ENCODE measurements at places on chromosomes 5 and 9.
A peak's percentile ranks its signal among the peaks of the same experiment; 100 is the strongest.

DNA sequence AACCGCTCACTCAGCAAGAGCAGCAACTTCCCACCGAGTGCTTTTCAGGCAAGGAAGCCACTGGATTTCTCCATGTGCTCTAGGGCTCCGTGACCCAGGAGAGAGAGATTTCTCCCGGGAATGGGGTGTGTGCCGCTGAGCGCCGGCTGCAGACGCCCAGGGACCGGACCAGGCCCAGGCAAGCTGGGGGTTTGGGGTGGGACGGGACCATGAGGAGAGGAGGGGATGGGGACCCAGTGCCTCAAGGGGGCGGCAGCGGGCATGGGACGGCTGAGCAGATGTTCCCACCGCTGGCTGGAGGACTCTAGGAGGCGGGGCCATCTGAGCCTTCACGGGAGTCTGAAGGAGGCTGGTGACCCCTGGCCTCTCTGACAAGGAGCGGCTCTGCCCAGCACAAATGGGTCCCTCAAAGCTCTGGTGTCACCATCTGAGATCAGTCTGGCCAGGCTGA lies 8.5 kb downstream of the LCN9 start:
- DNase-seq, result no peak

- DNase-seq, result no peak
Observed at GRCh38 chr9:133320421-133320881, 15.5 kb downstream of the SURF6 start.

GRCh38 chr9:37966412-37967013 lies 62.6 kb upstream of the SLC25A51 start:
- no peak for DNase-seq

DNA sequence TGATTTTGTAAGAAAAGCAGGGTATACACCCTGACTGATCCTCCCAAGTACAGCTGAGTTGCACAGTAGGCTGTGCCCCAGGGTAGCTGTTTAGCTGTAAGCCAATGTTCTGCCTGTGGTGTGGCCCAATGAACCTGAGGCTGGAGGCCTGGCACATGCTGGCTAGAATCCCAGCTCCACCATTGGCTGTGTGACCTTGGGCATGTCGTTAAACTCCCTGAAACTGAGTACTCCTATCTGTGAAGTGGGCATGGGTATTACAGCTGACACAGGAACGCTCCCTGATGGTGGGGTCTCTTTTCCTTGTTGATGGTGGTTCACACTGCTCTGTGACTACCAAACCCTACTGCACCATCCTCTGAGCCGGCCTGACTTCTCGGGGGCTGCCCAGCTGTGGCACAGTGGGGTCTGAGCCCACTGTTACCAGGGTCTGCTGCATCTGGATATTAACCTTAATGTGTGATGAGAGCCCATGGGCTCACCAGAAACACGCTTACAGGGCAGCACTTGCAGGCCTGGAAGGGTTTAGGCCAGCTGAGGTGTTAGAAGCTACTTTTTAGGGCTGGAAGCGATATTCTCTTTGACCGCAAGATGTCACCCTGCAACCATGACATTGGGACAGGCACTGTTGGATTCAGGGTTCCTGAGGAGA lies 7.0 kb upstream of the GADD45G start:
- DNase-seq, result peak; percentile 21

DNA sequence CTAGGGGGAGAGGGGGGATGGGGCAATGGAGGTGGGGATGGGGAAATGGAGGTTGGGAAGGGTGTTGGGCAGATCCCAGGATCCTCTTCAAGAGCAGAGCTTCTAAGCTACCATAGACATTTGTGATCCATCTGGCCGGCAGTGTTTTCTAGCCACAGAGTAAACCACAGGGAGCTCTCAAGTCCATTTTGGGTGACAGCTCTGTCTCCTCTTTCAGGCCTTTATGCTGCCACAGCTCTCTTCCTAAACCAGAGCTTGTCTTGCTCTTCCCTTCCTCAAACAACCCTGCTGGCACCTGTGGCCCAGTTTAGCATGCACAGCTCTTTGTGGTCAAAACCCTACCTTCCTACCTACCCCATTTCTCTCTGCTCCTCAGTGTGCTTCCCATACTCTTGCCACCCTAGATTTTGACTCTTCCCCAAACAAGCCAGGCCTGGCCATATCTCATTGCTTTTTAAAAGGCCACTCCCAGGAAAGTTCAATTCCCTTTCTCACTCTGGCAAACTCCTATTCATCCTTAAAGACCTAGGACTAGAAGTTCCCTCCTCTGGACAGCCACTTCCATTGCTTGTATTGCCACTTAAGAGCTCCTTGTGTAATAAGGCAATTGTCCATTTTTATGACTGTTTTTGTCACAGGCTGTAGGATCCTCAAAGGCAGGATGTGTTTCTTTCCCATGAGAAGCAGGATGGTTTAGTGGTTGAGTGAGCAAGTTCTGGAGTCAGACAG lies 84.3 kb upstream of the PANK3 start:
- no peak for DNase-seq

GRCh38 chr9:116605060-116605459 lies 82.0 kb upstream of the TRIM32 start:
- no peak for DNase-seq

DNA sequence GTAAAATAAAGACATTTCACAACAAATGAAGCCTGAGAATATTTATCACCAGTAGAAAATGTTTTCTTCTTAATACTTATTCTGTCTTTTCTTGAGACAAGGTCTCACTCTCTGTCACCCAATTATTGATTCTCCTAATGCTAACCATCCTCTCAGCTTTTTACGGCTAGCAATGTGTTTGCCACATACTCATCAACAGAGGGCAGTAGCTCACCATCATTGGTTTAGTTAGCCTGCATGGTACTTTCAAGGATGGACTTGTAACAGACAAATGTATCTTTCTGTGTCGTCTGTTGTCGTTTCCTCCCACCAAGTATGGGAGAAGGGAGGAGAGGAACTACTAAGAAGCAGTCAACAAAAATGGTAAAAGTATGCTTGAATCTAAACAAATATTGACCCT lies 5.9 kb upstream of the ACO1 start:
- DNase-seq, result no peak

DNA sequence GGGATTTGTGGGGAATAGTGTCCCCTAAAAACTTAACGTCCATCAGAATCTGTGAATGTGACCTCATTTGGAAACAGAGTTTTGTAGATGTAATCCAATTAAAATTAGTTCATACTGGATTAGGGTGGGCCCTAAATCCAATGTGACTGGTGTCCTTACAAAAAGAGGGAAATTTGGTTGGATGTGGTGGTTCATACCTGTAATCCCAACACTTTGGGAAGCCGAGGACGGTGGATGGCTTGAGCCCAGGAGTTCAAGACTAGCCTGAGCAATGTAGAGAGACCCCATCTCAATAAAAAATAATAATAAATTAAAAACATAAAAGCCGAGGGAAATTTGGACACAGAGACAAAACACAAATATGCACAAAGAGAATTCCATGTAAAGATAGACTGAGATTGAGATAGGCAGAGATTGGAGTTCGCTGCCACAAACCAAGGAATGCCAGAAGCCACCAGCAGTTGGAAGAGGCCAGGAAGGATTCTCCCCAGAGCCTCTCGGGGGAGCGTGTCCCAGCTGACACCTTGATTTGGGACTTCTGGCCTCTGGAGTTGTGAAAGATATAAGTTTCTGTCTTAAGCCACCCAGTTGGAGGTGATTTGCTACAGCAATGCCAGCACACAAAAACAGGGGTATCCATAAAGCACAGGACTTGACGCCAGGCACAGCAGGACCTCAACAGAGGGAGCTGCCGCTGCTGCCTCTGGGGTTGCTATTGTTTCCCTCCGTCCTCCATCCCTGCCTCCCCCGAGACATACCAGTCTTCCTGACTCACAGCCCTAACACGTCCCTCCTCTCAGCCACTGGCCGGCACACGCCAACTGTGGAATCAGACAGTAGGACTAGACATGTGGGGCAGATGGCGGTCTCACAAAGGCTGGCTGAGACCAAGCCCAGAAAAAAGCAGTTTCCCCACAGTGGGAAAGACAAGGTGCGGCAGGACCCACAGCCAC lies 73.8 kb upstream of the IL17B start:
- DNase-seq, result peak; percentile 95

GRCh38 chr5:141654298-141654697 lies 3.1 kb upstream of the FCHSD1 start:
- DNase-seq, result peak; percentile 67

- DNase-seq, result no peak
Observed at GRCh38 chr5:72013766-72014624, 93.3 kb upstream of the MAP1B start.

GRCh38 chr9:27413511-27414219 lies 110.4 kb upstream of the IFNK start:
- DNase-seq, result no peak

GRCh38 chr5:10932426-10932825 lies 171.4 kb upstream of the DAP start:
- no peak for DNase-seq

- DNase-seq, result no peak
Observed at GRCh38 chr9:81596679-81597418, 92.5 kb downstream of the TLE1 start.
